ENCODE measurements at places on chromosomes 4 and X.
A peak's percentile ranks its signal among the peaks of the same experiment; 100 is the strongest.

- H3K4me1 ChIP-seq: no peaks in the 10 kb centered on the region
- H3K36me3 ChIP-seq: no peaks in the 10 kb centered on the region
- DNase-seq: no peak
- H3K4me3 ChIP-seq: no peak overlapping the region
- no peaks in the 10 kb centered on the region for H3K27me3 ChIP-seq
These were observed 493.8 kb upstream of the ZFP42 start for GRCh38 chr4:187501731-187502130.

DNA sequence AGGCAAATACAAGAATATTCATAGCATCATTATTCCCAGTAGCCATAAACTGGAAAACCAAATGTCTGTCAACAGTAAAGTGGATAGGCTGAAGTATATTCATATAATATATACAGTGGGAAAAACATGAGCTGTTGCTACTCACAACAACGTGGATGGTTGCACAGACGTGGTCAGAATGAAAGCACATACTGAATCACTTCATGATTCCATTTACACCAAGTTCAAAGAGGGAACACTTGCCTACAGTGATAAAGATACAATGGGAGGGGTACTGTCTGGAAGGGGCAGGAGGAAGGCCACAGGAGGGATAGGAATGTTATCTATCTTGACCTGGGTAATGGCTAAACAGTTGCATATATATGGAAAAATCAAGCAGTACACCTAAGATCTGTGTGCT is 25.3 kb downstream of the APBB2 start:
- peaks cover 38% of the 10 kb centered on the region for H3K4me1 ChIP-seq
- DNase-seq: no peak
- H3K27me3 ChIP-seq: no peaks in the 10 kb centered on the region
- no peak overlapping the region for H3K4me3 ChIP-seq

- H3K27ac ChIP-seq: no peak overlapping the region
- H3K27me3 ChIP-seq: no peaks in the 10 kb centered on the region
- no peaks in the 10 kb centered on the region for H3K4me1 ChIP-seq
- no peak for DNase-seq
These were observed 28.9 kb downstream of the SPANXD start for GRCh38 chrX:141669689-141670088.

- no peaks in the 10 kb centered on the region for H3K36me3 ChIP-seq
- H3K4me3 ChIP-seq: no peak overlapping the region
- DNase-seq: no peak
- no peaks in the 10 kb centered on the region for H3K27me3 ChIP-seq
These were observed 61.8 kb downstream of the NEIL3 start for GRCh38 chr4:177371461-177371860.

GRCh38 chrX:57155171-57155570 is 18.0 kb upstream of the SPIN2A start:
- H3K4me3 ChIP-seq: no peak overlapping the region
- no peaks in the 10 kb centered on the region for H3K4me1 ChIP-seq
- DNase-seq: no peak

GRCh38 chr4:112842513-112842912 is 205.6 kb downstream of the LARP7 start:
- no peak overlapping the region for H3K4me3 ChIP-seq
- no peaks in the 10 kb centered on the region for H3K4me1 ChIP-seq
- H3K27me3 ChIP-seq: no peaks in the 10 kb centered on the region
- no peaks in the 10 kb centered on the region for H3K36me3 ChIP-seq

GRCh38 chr4:13543032-13543838 is 1.1 kb downstream of the NKX3-2 start:
- H3K36me3 ChIP-seq: no peaks in the 10 kb centered on the region
- peaks cover 96% of the 10 kb centered on the region for H3K27me3 ChIP-seq
- H3K4me3 ChIP-seq: no peak overlapping the region
- DNase-seq: peak; percentile 66
- H3K4me1 ChIP-seq: no peaks in the 10 kb centered on the region

DNA sequence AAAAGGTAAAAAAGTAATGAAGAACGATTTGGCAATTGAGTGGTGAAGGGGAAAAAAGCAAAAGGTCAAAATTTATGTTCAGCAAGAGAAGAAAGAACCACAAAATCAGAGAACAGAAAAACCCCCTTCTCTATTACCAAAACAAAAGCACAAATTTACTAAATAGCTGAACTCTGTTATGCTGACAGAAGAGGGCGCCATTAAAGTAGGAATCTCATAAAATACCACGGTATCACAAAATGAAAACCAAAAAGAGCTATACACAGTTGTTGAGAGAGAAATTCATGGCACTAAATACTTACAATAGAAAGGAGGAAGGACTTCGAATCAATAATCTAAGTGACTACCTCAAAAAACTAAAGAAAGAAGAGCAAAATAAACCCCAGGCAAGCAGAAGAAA is 69.6 kb upstream of the CXorf66 start:
- no peaks in the 10 kb centered on the region for H3K36me3 ChIP-seq
- DNase-seq: no peak
- no peak overlapping the region for H3K4me3 ChIP-seq
- no peaks in the 10 kb centered on the region for H3K4me1 ChIP-seq
- no peaks in the 10 kb centered on the region for H3K27me3 ChIP-seq
- H3K27ac ChIP-seq: no peak overlapping the region

Data from RWPE2 (cell line).